Esophagus muscularis mucosa (tissue), 4 donors: ENCODE measurements at places on chromosomes 3 and 15.

GRCh38 chr3:88987776-88988175 is 119.6 kb upstream of the EPHA3 start:
- DNase-seq, result no peak

DNA sequence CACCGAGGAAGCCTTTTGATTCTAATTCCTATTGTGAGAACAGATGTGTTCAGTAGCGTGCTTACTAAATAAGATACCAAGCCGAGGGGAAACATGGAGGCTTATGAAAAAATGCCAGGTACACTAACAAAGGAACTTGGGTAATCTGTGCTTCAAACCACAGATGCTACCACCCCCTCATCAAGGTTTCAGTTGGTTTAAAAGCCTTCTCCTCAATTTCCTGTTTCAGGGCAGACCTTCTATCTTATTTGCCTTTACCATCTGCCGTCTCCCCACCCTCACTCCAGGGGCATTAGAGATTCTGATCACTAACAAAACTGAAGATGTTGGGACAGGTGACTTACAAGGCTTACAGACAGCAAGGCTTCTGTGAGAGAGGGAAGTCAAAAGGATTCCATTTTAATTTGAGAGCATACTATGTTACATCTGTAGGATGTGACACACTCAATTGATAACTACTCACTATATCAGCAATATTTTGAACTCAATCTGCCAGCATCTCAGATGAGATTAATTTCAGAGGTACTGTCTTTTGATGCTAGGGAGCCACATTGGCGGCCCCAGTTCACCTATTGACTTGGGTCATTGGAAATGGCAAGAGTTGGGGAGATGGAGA is 60.6 kb upstream of the PLCL2 start:
- peak; percentile 26 for DNase-seq

DNA sequence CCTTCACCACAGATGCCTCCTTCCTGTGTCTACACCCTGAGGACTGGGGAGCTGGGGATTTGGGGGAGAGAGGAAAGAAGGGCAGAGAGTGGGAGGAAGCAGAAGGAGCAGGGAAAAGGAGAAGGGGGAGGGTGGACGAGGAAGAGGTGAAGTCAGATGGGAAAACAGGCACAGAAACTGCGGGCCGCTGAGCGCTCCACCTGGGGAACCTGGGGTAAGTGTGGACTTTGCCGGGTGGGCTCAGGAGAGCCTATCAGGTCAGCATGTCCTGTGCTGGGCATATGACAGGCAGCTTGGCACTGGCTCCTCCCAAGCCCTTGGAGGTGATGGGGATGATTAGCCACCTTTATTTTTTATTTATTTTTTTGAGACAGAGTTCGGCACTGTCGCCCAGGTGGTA is 62.6 kb downstream of the CORO2B start:
- no peak for DNase-seq

DNA sequence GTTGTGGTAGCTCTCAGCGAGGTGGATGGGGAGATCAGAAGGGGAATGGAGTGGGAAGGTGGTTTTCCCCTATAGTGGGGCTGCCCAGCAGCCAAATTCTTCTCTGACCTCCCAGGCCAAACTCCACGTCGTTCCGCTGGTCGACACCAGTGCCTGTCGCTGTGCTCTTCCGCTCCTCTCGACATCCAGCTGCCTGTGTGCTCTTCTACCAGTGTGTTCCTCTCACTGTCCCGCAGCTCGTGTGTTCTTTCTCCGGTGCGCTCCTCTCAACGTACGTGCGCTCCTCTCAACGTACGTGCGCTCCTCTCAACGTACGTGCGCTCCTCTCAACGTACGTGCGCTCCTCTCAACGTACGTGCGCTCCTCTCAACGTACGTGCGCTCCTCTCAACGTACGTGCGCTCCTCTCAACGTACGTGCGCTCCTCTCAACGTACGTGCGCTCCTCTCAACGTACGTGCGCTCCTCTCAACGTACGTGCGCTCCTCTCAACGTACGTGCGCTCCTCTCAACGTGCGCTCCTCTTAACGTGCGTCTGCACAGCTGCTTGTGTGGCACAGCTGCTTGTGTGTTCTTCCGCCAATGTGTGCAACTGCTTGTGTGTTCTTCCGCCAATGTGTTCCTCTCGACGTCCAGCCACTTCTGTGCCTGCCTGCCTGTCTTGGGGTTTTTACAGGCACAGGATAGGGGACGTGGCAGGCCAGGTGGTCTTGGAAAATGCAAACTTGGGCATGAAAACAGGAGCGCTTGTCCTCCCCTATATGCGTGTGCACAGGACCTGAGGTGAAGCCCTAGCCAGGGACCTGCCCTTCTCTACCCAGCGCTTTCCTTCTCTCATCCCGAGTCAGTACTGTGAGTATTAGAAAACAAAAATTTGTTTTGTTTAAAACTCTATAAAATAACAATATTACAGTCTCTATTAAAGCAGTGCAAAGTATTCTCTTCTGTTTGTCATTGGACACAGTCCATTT is 991.1 kb downstream of the GBE1 start:
- DNase-seq, result no peak

DNA sequence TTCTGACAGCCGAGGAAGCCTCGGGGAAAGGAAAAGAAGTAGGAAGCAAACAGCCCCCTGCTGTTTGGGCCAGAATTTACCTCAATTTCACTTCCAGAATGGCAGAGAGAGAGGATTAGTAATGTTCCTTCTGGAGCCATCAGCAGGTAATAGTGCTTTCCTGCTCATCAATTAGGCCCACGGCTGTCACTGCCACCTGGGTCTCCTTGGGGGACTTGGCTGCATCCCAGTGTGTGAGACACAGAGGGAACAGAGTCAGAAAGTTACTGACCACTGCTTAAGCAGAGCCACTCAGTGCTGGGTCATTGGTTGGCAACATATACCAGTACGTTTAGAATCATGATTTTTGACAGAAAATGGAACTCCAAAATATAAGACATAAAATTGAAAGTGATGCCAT is 397.0 kb downstream of the EPHA3 start:
- no peak for DNase-seq

- DNase-seq, result no peak
Observed at GRCh38 chr3:194766845-194767244, 81.2 kb downstream of the FAM43A start.

GRCh38 chr3:119302697-119303551 is 8.7 kb downstream of the ARHGAP31 start:
- DNase-seq, result peak; percentile 91

DNA sequence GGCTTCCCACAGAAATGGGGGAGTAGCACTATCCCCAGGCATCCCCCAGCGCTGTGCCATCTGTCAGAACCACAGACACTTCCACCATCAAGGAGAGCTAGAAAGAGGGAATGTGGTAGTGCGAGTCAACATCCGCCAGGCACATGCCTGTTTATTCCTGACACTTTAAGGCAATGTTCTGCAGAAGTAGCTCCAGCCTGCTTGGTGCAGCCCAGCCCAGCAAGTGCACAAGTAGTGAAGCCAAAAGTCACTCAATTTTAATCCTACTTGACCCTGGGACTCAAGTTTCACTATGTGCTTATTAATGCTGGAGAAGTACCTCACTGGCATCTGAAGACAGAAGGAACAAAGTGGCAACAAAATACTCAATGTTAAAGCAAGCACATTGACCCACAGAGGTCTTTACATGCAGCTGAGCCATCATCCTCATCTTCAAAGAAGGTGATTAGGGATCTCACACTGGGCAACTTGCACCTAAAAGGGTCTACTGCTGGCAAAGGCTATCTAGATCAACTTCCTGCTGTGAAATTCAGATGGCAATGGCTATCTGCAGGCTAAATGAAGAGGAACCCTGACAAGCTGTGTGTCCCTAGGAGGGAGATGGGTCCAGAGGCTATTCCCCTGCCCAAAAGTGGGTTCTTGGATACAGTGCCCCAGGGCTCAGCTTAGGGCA is 61.4 kb upstream of the CLDN18 start:
- DNase-seq, result peak; percentile 66

GRCh38 chr3:126555795-126556636 is 2.7 kb downstream of the C3orf22 start:
- DNase-seq, result peak; percentile 78

DNA sequence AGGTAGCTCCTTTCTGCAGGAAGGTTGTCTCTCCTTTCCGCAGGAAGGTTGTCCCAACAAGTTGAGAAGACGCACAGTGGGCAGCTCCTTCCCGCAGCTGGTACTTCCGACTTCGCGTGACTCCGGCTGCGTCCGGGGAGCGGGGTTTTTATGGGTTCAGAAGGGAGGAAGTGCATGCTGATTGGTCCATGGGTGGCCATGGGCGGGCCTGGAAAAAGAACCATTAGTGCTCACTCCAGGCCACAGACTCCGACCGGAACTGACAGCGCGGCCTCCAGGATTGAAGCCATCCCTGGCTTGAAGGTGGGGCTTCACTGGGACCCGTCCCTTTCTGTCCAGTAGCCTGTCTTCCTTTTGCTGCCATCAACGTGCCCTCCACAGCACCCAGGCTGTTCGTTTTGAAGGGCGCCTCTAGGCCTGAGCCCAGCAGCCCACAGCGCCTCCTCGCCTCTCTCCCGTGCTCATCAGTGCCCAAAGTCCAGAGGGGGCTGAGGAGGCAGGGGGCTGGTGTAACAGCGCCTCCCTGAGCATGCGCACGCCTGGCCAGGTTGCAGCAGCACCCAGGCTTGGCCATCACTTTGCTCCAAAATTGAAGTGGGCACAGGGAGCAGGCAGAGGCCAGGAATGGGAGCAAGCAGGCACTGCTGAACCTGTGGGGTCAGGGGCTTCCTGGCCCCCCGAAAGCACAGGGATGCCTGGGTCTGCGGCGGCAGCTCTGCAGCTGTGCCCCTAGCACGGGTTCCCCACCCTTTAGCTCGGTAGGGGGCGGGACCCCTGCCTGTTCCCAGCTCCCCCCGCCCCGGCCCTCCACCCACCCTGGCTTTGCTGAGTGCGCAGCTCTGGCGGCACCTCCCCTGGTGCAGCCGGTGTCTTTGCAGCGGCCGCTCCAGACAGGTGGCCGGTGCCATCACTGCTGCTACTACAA is 330.6 kb upstream of the MCTP2 start:
- no peak for DNase-seq

DNA sequence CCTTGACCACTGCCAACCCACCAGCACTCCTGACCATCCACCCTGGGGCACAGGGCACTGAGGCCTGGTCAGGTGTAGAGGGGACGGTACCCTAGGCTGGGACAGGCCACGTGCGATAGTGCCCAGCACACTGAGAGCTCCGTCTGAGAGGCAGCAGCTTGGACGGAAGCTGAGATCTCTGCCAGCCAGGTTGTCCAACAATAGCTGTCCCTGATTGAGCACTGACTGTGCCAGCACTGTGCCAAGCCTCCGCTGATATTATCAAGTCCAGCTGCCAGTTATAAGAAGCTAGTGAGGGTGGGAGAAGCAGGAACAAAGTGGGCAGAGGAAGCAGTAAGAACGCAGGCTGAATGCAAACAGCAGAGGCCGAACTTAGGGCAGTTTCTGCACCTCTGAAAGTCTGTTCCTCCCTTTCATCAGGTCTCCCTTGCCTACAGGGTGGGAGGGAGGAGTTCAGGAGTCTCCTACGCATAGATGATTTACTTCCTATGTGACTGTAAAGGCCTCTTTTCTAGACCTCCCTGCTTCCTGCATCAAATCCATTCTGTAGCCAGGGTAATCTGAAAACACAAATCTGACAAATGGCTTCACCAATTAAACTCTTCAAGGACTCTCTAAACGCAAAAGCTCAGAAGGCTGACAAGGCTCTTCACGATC is 29.7 kb downstream of the MRPS11 start:
- no peak for DNase-seq

- no peak for DNase-seq
Observed at GRCh38 chr3:88641033-88641604, 466.3 kb upstream of the EPHA3 start.

DNA sequence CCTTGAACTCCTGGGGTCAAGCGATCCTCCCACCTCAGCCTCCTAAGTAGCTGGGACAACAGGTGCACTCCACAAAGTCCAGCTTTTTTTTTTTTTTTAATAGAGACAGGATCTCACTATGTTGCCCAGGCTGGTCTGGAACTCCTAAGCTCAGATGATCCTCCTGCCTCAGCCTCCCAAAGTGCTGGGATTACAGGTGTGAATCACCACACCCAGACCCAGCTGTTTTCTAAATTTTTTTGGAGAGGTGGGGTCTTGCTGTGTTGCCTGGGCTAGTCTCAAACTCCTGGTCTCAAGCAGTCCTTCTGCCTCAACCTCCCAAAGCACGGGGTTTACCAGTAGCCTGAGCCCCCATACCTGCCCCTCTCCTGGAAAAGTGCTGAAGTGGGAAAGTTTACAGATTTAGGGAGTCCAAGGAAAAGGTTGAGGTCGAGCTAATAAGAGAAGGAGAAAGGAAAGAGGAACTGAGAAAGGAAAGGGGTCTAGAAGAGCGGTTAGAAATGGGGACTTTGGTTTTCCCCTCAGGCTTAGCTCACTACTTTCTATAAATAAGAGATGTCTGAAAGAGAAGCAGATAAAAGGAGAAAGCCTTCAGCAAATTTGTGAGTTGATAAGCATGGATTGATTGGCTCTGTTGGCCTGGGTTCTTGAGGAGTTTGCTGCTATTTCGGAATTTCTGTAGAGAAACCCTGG is 23.6 kb downstream of the UBE2E1 start:
- DNase-seq, result no peak

DNA sequence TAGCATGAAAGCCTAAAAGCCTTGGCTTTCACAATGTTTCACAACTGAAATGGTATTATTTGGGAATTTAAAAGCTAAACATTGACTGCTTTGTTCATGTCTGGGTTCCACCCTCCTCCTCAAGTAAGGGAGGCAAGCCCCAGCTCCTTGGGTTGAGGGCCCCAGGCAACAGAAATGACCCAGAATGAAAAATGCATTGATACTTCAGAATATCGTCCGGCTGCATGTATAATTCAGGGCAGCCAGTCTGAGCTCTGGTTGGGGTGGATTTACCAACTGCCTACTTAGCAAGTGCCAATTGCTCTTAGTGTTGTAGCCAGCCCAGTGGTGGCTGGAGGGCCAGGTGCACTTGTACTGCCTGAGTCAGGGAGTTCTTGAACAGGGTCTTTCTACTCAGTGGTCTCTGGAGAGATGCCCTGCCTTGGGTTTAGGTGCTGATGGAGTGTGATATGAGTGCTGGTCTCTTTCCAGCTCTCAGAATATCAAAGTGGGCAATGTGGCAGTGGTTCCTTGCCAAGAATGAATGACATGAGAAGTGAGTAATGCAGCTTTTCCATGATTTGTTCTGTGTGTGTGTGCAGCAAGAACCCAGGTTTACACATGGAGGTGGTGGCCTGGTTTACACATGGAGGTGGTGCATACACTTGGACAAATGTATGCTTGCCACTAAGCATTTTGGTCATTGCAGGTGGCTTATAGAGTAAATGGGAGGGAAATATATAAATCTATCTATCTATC is 40.9 kb upstream of the ADAMTSL3 start:
- DNase-seq, result no peak

DNA sequence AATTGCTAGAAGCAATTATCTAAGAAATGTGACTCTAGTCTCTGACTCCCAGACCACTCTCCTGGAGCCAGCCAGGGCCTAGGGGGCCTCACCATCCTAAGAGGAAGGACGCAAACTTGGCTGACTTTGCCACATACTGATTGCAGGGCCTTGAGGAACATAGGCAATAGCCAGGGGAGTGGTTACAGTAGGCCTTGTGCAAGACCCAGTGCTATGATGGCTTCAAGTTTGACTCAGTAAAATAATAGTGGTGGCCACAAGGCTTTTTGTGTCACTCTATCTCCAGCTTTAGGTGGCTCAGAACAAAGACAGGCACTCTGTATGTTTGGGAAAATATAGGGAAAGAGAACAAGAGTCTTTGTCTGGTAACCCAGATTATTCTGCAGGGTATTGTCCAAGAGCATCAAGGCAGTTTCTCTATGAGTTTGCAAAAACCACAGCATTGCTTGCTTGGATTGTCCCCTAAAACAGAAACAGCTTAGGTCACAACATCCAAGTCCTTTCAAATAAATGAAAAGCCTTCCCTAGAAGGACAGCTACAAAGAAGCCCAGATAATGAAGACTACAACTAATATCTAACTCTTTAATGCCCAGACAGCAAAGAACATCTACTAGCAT is 631.5 kb downstream of the PYDC2 start:
- DNase-seq, result no peak

- no peak for DNase-seq
Observed at GRCh38 chr15:55248895-55249294, 40.7 kb downstream of the RAB27A start.
